ENCODE measurements at places on chromosomes 2 and 18.

- no peak for DNase-seq
Measured at GRCh38 chr2:125167152-125167551, 1142.1 kb downstream of the CNTNAP5 start.

DNA sequence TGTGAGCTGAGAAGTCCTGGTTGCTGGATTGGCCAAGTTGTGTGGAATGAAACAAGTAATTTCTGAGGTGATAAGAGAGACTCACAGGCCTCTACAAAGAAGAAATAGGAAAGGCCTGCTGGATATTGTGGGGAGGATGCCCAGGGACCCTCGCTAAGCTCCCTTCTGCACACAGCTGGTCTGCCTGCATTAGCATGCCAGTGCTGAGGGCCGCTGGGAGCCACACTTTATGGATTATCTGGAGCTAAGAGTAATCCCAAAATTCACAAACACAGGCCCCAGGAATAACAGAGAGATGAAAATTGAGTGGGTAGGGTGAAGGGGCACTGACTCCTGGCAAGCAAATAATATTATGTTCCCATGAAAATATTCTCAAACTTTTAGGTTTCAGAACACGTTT lies 114.9 kb upstream of the SIX3 start:
- DNase-seq, result no peak

GRCh38 chr2:239874636-239875356 lies 150.3 kb downstream of the NDUFA10 start:
- no peak for DNase-seq

DNA sequence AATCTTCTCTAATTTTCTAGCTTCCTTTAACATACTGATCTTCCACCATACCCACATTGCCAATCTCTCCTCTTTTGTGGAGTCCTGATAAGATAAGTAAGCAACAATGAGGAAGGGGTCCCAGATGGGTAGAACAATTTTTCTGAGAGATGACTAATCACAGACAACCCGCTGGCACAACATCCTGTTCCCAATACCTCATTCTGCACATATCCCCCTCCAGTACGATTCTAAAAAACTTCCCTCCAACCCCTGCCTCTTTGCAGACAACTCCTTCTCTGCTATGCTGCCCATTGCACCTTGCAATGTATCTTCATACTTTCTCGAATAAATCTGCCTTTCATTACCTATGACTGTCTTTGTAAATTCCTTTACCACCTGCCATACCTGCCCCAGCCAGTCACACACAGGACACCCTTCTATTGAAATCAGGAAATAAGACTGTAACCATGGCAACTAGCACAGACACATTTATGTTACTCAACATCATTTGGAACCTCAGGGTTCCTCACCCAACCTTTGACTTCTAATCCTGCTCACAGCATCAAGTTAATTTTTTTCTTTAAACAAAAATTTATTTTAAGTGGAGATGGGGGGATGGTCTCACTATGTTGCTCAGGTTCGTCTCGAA lies 7.4 kb upstream of the EXOC6B start:
- no peak for DNase-seq

DNA sequence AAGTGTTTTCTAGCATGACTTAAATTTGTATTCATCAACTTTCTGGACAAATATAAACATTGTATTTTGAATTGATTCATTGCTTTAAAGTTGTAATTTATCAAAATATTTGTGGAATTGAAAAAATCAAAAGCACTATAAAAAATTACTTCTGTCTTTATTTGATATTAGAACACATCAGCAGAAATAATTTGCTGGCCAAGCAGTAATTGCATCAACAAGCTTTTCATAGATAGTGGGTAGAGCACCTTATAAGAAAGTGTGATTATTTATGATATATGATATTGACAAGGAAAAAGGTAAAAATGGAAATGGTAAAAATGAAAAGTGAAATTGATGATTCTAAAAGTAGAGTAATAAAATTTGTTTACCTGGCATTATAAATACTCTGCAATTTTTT lies 861.1 kb downstream of the CPS1 start:
- no peak for DNase-seq

Data from activated gamma-delta T cell treated with Interleukin-2 at 50 U/mL for 16 hours (primary cell).